Amniotic stem cell (primary cell): ENCODE measurements at places on chromosomes 4 and X.
A peak's percentile ranks its signal among the peaks of the same experiment; 100 is the strongest.

DNA sequence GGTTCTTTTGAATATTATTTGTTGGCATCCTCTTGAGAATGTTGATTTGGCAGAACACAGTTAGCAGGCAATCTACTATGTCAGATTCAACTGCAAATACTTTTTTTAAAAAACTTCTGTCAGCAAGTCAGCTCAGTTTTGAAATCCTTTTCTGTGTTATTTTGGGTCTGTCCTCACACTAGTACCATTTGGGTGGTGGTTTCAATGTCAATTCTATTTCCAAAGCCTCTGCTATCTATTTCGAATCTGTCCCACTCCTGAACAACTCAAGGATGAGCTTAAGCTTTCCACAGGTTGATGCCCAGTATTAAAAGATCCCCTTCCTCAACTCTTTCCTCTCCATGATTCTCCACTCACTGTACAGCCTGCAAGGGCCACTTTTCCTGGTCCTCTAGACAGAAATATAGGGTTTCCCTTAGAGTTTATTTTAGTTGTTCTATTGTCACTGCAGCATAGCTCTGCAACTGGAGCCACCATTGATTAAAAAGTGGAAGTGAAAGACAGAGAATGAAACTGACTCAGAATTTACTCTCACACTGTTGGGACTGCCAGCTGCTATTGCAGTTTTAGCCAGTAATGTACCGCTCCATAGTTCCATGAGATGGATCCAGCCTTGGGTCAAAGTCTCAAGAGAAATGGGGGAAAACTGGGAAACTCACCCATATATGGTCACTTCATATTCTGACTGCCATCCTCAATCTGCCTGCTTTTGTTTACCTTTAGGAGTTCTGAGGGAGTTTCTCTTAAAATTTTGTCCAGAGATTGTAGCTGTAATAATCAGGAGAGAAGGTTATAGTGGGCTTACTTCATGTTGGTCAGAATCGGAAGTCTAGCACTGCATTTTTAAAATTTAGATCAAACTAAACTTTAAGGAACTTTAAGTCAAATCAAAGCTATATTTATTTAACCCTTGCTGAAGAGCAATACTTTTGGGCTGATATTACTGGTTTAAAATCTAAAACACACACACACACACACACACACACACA, 14.6 kb downstream of the HDX start:
- DNase-seq: no peak

DNA sequence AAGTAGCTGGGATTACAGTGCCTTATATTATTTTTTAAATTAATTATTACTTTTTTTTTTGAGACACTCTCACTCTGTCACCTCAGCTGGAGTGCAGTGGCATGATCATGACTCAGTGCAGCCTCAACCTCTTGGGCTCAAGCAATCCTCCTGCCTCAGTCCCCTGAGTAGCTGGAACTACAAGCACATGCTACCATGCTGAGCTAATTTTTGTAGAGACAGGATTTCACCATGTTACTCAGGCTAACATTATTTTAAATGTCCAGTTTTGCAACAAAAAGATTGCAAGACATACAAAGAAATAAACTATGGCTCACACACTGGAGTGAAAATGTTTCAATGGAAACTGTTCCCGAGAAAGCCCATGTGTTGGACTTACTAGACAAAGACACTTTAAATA, 59.2 kb downstream of the MND1 start:
- DNase-seq: no peak

GRCh38 chr4:76610751-76611547, 175.9 kb downstream of the SHROOM3 start:
- DNase-seq: no peak

DNA sequence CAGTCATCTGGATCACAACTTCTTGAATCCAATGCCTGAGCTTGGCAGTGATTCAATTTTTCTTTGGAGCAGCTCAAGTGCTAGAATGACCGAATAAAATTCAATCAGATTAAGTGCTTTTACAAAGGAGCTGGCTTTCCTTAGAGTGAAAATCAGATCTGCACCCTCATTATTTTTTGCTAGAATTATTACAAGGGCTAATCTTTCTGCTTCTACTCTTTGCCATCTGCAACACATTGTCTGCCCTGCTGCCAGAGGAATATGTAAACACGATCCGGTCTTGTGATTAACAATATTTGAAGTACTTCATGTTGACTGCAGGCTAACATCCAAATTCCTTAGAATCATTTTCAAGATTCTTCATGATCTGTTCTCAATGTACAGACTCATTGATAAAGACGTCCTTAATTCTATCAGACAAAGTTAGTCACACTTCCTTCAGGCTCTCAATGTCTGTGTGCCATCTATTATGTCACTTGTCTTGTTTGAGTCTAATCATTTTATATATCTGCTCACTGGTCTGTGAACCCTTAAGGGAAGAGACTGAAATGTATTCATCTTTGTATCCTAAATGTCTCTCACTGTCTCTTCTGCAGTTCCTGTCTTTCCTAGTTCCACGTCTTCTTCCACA, 531.2 kb downstream of the GALNTL6 start:
- no peak for DNase-seq

- DNase-seq: no peak
These were observed 146.1 kb downstream of the DCTD start for GRCh38 chr4:182770996-182771514.

GRCh38 chrX:38626296-38626695, 65.0 kb downstream of the TSPAN7 start:
- no peak for DNase-seq

DNA sequence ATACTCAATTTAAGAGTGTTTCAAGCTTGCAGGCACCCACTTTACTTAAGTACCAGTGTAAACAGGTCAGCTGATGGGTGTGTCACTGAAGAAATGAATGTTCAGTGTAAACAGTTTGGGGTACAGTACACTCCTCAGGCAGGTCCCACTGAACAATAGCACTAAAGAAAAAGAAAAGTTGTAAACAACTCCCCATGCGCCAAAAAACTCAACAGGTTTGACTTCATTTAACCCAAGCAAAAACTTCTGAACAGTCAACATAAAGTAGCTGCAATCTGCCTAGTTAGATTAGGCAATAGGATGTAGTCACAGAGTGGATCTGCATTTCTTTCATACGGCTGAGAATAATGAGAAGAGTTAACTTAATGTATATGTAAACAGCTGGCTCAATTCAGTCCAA, 93.2 kb downstream of the FAM13A start:
- DNase-seq: no peak

GRCh38 chrX:40055495-40055894, 42.3 kb downstream of the BCOR start:
- no peak for DNase-seq

DNA sequence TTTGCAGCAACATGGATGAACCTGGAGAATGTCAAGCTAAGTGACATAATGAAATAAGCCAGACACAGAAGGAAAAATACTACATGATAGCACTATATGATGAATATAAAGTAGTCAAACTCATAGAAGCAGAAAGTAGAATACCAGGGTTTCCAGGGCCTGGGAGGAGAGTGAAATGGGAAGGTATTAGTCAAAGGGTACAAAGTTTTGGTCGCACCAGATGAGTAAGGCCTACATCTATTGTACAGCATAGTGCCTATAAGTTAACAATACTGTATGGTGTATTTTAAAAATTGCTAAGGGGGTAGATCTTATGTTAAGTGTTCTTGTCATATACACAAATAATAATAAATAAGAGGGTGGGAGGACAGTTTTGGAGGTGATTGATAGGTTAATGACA, 41.5 kb downstream of the ENOX2 start:
- DNase-seq: no peak

GRCh38 chrX:18558799-18559198, 113.1 kb downstream of the RS1 start:
- DNase-seq: no peak

DNA sequence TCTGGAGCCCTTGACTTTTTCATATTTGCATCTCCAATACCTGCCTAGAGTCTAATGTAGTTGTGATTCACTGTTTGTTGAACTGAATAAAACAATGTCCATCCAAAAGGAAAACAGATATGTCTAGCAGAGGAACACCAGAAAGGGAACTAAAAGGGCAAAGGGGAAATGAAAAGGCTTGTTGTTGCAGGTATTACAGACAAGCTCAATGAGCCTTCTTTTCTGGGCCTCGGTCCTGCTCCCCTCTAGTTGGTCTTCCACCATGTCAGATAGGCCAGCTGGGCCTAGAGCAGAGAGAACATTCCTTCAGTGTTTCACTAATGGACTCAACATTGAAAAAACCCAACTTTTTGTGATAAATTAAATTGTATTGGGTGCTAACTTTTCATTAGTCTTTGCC, 55.4 kb downstream of the ZFX start:
- no peak for DNase-seq

DNA sequence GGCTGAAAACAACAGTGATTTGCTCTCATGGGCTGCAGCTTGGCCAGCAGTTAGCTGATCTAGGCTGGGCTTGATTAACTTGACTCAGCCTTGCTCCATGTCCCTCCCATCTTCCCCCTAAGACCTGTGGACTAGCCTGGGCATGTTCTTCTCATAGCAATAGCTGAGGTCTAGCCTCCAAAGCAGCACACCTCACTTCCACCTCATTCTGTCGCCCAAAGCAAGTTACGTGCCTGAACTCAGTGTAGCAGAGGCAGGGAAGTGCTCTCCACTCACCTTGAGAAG, 62.2 kb downstream of the EVC start:
- DNase-seq: no peak

GRCh38 chr4:74056114-74056857, 17.8 kb upstream of the CXCL3 start:
- peak; percentile 21 for DNase-seq

DNA sequence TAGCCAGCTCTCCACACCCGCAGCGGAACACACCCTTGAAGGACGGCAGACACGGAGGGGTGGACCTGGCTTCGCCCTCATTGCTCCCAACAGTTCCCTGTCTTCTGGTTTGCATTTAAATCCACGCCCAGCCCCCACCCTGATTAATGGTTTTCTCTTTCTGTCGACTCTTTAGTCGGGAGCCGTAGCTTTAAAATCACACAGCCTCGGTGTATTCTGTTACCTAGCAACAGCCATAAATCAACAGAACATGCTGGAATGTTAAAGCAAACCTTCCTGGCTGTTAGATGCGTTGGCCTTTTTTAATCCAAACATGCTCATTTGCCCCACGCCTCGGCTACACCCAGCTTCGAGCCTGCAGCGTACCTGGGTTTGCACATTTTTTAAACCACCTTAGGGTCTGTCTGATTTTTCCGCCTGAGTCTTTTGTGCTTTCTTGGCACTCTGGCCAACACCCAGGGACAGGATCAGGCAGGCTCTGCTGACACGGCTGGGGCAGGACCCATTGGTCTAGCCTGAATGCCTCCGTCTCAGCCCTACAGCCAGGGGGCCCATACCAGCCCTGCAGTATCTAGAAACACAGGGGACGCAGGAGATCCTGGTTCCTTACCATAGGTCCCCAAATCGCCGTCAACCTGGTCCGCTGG, 21.4 kb upstream of the PPP2R2C start:
- DNase-seq: no peak
